ENCODE measurements at places on chromosomes 3 and 15.

GRCh38 chr3:42071904-42072812, 19.0 kb upstream of the TRAK1 start:
- peak; percentile 85 for DNase-seq

DNA sequence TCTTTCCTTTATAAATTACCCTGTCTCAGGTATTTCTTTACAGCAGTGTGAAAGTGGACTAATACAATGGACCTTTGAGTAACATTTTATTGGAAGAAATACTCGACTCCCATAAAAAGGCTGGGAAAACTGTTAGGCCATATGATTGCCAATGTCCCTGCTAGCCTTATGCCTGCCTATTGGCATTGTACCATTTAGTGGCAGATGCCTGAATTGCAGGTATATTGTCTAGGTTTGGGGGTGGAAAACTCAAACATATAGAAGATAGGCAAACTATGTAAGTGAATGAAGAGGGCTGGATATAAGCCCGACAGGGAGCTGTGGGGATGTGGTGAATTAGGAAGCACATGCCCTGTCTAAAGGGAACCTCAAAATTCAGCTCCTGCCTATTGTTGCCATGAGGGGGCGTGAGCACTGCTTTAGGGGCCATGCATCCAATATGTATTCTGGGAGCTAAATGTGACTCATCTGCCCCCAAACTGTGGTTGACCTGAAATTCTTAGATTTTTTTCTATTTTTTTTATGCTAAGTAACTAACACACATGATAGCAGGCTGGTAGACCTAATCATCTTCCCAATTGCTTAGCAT, 65.2 kb upstream of the TRA2B start:
- DNase-seq: no peak

DNA sequence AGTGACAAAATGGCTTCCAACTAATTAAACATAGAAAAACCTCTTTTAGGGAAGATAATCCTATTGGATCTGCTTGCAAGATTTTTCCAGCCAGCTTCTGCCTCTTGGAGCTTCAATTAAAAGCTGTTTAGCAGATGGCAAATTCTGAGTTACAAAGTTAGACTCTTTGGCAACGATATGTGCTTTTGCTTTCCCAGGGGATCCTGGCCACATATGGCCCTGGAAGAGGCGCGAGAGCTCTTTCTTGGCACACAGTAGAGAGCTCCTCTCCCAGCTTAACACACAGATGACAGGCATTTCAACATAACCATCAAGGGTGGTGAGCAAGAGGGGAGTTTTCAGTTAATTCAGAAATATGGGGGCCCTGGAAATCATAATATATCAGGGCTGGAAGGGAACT, 41.6 kb upstream of the GALNT15 start:
- no peak for DNase-seq

DNA sequence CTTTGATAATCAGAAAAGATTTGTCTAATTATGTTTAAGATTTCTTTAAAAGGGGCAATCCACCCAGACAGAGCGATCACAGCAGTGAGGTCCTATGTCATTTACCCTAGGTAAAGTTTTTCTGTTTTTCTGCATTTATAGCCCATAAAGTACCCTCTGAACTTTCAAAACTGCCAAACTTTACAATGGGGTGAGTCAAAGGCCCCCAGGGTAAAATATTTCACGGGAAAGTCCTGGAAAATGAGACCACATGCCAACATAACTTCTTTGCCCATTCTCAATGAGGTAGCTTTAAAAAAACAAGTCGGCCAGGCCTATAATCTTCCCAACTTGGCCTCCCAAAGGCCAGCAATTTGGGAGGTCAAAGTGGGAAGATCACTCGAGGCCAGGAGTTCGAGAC, 53.0 kb downstream of the SUCLG2 start:
- DNase-seq: no peak

- DNase-seq: no peak
Observed at GRCh38 chr3:175355801-175356335, 496.7 kb downstream of the NAALADL2 start.

GRCh38 chr3:15324379-15324808, 8.0 kb downstream of the SH3BP5 start:
- no peak for DNase-seq

GRCh38 chr3:13547591-13548371, 1.1 kb upstream of the FBLN2 start:
- no peak for DNase-seq

- no peak for DNase-seq
Observed at GRCh38 chr3:53566461-53567145, 72.2 kb downstream of the CACNA1D start.

- DNase-seq: no peak
Observed at GRCh38 chr3:54312156-54312899, 190.0 kb downstream of the CACNA2D3 start.

DNA sequence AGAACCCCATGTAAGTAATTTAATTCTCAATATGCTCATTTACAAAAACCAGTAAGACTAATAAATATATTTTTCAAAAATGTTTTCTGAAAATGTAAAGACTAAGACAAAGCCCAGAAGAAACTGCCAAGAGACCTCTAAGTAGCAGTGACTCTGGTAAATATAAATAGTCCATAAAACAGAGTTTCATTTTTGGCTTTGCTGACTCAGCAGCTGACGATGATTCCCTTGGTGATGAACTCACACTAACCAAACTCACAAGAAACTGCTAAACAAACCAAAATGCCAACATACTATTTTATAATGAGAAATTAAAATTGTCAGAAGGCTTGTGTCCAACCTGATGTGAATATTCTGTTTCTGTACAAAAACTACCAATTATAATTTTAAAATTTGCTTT, 31.5 kb upstream of the IMPG2 start:
- DNase-seq: no peak

DNA sequence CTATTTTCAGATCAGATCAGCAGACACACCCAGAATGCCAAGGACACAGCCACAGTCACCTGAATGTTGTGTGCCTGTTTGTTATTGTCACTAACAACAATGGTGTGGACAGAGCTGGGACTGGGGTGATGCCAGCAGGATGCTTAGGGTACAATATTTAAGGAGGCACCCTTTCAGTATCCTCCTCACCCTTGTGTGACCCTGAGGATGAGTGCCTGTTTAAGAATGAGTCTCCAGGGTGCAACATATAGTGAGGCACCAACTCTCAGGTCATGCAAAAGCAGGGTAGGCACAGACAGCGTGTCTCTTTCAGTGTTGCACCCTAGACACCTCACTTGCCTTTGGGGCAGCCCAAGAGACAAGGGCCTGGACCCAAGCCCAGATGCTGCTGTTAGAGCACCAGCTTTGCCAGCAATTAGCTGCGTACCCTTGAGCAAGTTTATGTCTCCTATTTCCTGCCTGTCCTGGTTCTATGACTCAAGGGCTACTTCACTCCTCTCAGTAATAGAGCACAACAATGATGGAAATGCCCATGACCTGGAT, 122.6 kb downstream of the AQP9 start:
- no peak for DNase-seq

DNA sequence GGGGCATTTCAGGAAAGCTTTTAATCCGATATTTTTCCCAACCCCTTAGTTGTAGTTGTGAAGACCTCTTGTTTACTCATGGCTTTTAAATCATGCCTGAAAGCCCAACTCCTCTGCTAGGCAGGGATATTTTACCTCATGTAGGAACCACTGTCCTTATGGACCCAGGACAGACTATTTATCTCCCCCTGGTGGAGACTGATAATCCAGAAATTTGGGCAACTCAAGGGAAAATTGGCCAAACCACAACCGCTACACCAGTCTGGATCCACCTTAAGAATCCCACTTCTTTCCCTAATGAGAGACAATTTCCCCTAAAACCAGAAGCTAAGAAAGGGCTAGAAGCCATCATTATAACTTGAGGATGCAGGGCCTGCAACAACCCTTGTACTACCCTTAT, 248.1 kb upstream of the STAC start:
- no peak for DNase-seq

DNA sequence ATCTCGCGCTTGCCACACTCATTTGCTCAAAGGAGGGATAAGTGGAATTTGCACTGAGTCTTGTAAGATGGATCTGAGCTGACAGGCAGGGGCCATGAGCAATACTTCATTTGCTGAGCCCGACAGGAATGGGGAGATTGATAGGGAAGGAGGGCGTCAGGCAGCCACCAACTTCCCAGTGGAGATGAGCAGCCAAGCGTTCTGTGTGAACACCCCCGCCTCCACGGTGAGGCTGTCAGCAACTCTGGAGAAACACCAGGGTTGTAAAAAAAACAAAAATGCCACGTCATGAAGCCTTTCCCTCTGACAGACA, 36.8 kb downstream of the TLE3 start:
- no peak for DNase-seq

- DNase-seq: no peak
Observed at GRCh38 chr15:58021332-58022230, 43.9 kb downstream of the ALDH1A2 start.

- no peak for DNase-seq
Observed at GRCh38 chr15:40270246-40270995, 12.4 kb downstream of the ANKRD63 start.

DNA sequence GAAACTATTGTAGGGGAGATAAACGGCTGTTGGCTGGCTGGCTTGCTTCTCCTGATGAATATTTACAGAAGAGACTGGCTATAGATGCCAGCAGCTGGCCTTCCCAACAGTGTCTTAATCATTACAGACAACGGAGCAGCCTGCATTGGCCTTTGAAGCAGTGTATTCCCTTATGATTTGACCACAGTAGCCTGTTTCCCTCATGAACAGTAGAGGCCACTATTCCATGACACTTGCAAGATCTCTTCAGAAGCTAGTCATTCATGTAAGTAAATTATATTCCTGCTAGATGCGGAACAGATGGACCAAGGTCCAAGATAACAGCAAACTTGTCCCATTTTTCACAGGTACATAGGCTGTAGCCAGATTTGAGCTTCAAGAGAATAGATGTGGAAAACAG, 47.3 kb downstream of the TMCO5A start:
- DNase-seq: no peak

- DNase-seq: no peak
Observed at GRCh38 chr3:127467391-127467790, 123.1 kb downstream of the TPRA1 start.

GRCh38 chr15:41505776-41506175, 7.9 kb downstream of the LTK start:
- DNase-seq: no peak

DNA sequence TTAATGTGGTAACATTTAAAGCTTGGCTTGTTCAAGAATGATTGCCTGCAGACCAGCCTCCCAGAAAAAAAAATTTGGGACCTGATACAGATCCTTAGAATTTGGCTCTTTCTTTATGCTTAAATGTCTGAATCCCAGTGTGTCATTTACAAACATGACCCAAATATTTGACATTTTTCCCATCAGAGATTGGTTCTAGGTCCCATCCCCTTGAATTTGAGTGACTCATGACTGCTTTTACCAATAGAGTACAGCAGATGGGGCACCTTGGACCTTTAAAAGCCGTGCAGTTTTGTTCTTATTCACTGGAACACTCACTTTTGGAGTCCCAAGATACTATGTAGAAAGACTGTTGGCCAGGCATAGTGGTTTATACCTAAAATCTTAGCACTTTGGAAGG, 231.6 kb downstream of the ZIC1 start:
- no peak for DNase-seq

- DNase-seq: no peak
Observed at GRCh38 chr3:120451806-120452205, 1.0 kb upstream of the FSTL1 start.

DNA sequence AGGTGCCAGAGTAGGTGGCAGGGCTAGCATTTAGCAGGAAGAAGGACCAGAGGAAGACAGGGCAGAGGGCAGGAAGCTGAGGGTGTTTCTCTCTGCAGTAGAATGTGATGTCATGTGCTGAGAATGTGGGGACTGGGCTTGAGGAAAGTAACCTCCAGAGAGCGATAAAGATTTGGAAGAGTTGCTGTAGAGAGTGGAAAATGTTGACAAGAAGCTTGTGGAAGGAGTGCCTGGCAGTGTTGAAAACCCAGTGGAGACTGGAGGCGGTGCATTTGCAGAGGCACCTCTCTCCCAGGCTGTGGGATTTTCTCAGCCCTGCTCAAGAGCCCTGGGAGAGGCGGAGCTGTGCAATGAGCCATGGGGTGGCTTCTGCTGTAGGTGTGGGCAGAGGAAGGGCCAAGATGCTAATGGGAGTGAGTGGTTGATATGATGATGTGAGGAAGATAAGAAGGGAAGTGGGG, 54.8 kb downstream of the MESD start:
- peak; percentile 24 for DNase-seq

DNA sequence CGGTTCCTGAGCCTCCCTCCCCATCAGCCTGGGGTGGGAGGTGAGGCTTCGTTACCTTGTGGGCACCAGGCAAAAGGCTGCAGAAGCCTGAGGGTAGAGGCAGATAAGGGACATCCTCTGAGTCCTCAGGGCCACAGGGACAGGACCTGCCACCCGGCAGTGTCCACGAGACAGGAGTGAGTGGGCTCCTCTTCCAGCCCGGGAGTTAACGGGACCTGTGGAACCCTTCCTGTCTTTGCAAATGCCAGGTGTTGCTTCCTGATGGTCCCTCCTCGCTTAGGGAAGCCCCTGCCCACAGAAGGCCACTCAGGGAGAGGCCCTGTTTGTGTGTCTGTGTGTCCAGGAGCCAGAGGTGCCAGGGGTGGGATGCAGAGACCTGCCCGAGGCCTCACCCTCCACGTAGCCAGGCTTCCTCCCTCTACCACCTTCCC, 111.1 kb upstream of the ALDH1A3 start:
- DNase-seq: peak; percentile 41

DNA sequence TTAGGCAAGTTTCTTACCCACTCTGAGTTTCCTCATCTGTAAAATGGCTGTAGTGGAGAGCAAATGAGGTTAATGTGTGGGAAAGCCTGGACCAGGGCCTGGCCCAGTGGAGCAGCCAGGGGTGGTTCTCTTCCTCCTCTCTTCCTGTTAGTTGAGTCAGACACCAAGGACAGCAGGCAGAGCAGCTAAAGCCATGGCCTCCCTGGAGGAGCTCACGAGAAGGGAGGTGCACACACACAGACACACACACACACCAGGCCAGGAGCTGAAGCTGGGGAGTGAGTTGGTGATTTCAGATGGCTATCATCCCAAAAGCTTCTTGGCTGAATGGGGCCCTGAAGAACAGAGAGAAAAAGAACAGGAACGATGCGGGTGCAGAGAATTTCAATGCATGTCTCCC, 33.2 kb upstream of the TSPAN3 start:
- DNase-seq: no peak

DNA sequence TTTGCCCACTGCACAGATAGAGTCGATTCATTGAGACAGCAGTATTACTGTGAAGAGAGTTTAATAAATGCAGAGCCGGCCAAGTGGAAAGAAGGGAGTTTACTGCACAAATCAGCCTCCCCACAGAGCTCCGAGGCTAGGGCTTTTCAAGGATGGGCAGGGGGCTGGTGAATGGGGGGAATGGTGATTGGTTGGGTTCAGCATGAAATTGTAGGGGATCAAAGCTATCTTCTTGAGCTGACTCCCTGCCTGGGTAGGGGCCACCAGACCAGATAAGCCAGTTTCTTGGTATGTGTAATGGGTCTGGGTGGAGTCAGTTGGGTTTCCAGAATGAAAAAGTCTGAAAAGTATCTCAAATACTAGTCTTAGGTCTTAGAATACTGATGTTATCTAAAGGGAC, 66.6 kb downstream of the SYNPR start:
- DNase-seq: no peak

- DNase-seq: peak; percentile 69
Observed at GRCh38 chr15:84398763-84399701, 163.5 kb downstream of the GOLGA6L4 start.
